ENCODE measurements at places on chromosomes 1 and 21.

DNA sequence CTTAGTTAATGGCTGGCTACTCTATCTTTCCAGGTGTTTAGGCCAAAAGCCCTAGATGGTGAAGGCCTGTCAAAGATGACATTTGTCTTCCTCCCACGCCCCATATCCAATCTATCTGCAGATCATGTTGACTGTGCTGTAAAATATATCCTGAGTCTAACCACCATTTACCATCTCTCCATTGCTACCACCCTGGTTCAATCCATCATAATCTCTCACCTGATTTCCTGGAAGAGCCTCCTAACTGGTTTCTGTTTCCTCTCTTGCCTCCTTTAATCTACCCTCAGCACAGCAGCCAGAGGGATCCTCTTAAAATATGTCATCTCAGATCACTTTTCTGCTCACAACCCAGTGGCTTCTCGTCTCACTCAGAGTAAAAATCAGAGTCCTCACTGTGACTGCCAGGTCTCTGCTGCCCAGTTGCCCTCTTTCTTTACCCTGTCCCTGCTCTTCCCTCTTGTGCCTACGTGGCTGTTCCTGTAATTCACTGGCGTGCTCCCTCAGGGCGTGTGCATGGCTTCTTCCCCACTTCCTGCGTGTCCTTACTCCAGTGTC lies 17.8 kb downstream of the TMEM50A start:
- no peak for DNase-seq

DNA sequence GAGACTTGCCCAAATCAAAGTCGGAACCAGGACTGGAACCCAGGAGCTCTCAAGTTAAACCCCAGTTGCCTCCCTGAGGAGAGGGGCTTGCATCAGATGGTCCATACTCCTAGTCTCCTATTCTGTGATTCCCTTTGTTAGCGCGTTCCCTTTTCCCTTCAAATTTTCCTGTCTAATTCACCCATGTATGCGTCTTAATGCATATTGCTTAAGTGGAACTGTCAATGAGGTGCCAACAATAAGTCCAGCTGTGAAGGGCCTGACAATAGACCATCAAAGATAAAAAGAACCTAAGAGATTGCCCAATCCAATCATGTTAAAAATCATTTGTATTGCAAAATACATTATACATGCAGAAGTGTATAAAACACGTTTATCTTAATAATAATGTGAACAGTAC lies 634 bp upstream of the SPATA6 start:
- DNase-seq, result no peak

DNA sequence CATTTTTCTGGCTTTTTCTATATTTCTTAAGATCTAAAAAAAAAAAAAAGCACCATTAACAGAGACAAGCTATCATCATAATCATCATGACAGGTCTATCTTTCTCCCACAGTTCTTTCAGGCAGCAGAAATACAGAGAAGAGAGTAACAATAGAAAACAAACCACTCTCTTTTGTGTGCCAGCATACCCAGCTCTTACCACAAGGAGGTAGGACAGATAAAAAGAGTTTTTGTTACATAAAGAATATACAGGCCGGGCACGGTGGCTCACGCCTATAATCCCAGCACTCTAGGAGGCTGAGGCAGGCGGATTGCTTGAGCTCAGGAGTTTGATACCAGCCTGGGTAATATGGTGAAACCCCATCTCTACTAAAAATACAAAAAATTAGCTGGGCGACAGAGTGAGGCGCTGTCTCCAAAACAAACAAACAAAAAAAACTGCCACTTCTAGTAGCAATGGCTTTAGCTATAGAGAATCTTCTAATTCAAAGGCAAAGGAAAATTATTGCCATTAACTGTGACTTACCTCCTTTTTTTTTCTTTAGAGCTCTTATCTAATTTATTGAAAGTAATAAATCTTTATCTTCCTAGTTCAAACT lies 39.7 kb downstream of the ANKRD13C start:
- no peak for DNase-seq

DNA sequence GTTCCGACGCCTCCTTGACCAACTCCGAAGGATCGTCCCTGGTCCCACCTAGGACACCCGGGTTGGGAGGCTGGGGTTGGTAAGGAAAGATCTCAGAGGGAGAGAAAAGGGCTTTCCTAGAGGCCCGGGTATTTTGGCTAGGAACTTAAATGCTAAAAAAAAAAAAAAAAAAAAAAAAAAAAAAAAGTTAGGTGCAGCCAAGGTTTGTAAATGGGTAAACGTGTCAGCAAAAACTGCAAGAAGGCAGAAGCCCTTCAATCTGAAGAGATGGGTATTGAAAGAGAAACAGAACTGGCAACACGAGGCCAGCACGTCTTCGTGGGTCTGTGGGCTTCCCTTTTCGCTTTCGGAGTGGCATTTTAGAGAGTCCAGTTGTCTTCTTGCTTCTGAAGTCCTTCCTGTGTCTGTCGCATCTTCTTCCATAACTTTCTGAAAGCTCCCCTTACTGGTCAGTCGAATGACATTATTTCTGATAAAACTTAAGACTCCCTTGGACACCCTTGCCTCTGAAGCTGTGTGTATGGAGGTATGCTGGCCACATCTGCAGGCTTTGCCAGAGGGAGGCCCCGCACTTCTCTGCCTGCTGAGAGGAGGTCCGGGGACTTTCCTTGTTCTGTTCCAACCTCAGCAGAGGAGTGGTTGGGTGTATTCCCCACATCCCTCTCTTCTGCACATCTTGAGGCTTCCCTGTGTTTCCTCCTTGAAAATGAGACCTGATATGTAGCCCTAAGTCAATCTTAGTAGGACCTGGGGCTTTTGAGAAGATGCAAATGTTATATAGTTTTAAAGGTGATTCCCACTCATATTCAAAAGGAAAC lies 745 bp downstream of the RCSD1 start:
- DNase-seq, result peak; percentile 51

GRCh38 chr1:169879034-169879840 lies 14.5 kb downstream of the SCYL3 start:
- no peak for DNase-seq

- DNase-seq, result no peak
These were observed at the start of gene CTNNBIP1 for GRCh38 chr1:9910076-9910422. TSS of gene CTNNBIP1 (minus strand) at chr1:9910269. CDS start at chr1:9872064, 38,205 bp downstream.

- no peak for DNase-seq
These were observed 323.5 kb downstream of the DUSP10 start for GRCh38 chr1:221418346-221418745.

- DNase-seq, result no peak
These were observed 42.8 kb downstream of the ZZZ3 start for GRCh38 chr1:77639557-77640069.

DNA sequence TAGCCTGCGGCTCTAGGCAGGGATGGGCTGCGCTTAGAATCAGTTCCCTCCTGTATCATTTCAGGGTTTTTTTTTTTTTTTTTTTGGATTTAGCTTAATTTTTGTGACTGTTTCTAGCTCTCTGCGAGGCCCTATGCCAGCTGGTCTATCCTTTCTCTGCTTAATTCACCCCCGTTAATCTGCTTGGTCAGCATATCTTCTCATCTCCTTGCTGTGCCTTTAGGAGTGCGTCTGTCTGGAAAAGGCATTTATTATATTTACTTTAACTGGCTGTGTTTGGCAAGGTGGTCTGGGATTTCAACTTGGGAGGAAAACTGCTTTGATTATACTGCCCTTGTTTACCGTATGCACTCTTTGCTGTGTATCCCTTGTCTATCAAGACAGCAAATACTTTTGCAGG lies 184.8 kb upstream of the KIAA0040 start:
- no peak for DNase-seq

DNA sequence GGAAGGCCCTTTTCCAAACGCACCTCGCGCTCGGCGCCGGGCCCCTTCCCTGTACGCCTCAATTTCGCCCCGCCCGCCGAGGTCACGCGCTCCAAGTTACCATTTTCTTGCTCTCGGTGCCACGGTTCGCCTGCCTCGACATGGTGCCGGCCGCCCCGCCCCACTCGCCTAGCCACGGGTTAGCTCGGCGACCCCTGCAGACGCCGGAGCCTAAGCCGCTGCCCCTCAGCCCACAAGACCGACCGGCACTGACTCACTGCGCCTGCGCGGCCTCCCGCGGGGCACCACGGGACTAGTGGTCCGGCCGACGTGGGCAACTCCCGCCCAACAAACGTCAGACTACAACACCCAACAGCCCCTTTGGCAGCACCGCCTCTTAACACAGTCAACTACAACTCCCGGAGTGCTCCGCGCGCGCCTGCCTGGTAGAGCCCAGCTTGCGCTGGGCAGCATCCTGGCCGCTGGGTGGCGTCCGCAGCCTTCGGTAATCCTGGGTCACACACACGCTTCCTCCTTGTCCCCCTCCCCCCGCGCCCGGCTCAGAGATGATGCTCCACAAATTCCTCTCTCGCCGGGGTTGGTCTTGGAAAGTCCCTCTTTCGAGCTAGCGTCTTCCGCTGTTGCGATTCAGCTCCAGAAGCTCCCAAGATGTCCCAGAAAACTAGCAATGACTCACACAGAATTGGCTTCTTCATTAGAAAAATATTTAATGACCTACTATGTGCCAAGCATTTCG lies at the start of gene TRAPPC3:
Gene TRAPPC3, minus strand, starts transcription at position 250 of the 736 bp plus-strand sequence. Its CDS starts 108 bp downstream, at position 142.
- DNase-seq, result peak; percentile 100

- no peak for DNase-seq
These were observed 20.1 kb downstream of the UCK2 start for GRCh38 chr1:165847486-165847885.

DNA sequence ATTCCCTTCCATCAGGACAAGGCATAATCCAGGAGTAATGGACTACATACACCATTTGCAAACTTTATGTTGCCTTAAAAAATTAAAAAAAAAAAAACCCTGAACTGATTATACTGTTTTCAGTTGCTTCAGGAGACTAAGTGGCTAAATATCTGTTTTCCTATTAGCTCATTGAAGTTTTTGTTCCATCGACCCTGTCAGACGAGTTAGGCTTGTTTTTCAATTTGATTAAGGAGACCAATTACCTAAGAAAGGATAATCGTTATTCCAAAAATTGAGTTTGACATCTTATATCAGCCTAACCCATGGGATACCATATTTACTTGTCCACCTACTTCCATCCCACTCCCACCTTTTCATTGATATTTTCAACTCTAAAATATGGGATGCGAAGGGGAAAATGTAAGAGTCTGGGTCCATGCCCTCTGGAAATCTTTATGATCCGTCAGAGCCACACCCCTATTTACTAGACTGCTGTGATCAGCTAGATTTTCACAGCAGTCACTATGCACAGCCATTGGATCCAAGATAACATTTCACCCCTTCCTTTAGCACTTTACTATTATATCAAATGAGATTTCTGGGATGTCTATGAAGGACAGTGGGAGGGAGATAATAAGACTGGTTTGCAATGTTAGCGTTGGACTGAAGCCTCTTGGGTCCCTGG lies 41.0 kb downstream of the IL12RB2 start:
- no peak for DNase-seq

DNA sequence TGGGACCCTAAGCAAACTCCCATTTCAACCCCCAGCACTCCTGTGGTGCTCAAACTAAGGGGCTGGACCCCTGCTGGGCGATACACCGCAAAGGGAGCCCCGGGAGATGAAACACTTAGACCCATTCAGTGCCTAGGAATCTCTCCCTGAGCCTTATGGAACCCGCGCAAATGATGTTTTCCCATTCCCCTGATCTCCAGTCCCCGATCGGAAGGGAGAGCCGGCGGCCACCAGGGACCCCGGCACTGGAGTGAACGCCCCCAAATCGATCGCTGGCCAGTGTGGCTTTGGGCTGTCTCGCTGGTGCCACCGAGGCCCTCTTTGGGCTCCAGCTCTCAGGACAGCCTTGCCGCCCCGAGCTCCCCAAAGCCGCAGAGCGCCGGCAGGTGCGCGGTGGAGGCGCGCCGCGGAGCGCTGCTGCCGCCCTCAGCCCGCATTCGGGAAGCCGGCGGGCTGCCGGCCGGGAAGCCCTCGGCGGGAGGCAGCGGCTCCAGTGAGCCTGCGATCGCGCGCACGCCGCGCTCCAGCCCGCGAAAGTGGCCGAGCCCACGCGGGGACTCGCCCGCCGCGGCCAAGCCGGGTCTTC lies 1.1 kb downstream of the PLXNA2 start:
- DNase-seq, result no peak

GRCh38 chr1:30040081-30041019 lies 683.0 kb downstream of the MATN1 start:
- no peak for DNase-seq

DNA sequence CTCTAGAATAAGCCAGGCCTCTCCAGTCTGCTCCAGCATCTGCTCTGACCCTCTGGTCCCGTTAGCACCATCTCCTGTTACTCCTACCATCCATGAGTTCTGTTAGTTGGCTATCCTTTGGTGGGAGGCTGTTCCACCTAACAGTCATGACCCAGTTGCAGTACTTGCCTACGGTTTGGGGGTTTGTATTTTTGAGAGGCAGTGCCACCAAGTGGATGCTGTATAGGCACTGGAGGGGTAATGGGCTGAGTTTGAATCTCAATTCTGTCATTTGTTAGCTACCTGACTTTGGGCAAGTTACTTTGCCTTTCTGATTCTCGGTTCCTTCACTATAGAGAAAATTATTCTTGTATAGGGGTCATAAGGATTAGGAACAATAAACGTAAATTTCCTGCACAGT lies 12.1 kb upstream of the C8B start:
- DNase-seq, result no peak

DNA sequence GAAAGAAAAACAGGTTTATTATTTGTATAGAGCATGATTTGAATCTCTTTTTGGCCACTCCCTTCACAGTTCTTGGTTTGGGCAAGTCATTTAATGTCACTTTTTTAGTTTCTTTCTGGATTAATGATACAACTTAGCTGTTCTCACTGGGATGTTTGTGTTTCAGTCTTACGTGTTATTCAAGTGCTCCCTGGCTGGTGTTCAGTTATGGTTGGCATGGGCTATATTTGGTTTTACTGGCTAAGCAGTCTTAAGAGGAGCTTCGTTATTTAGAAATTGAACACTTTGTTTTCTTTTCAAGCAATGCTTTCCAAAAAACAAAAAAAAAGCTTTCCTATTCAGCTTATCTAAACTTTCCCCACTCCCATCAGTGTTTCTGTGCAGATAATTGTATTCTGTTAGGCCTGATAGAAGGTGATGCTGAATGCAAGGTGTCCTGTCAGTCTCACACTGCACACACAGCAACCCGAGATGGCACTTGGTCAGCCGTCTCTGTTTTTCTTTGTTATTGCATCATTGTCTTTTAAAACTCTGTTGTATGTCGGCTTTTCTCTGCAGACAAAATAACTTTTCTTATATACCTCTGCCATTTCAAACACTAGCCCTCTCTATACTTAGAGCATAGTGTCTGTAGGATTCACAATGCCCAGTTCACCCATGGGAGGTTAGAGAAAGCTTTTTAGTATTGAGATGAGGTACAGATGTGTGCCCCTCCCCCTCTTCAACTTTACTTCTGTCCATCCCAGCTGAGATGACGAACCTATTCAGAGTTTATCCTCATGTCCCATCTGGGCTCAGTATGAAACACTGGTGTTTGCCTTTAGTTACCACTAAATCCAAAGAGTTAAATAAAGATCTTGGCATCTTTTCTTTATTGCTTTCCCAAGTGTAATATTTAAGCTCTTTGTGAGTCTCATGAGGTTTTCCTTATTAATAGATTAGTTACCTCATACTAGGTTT lies 80.2 kb downstream of the VPS13D start:
- no peak for DNase-seq
